NB4 (cell line): ENCODE measurements at places on chromosomes 5 and 9.

GRCh38 chr5:180104168-180104530 is 32.6 kb upstream of the RNF130 start:
- no peak for DNase-seq

DNA sequence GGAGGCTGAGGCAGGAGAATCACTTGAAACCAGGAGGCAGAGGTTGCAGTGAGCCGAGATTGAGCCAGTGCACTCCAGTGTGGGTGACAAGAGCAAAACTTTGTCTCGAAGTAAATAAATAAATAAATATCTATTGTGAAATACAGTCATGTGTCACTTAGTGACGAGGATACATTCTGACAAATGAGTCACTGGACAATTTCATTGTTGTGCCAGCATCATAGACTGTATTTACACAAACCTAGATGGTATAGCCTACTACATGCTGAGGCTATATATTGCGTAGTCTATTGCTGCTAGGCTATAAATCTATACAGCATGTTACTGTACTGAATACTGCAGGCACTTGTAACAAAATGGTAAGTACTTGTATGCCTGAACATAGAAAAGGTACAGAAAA is 61.1 kb upstream of the CCL21 start:
- peak; percentile 13 for DNase-seq

DNA sequence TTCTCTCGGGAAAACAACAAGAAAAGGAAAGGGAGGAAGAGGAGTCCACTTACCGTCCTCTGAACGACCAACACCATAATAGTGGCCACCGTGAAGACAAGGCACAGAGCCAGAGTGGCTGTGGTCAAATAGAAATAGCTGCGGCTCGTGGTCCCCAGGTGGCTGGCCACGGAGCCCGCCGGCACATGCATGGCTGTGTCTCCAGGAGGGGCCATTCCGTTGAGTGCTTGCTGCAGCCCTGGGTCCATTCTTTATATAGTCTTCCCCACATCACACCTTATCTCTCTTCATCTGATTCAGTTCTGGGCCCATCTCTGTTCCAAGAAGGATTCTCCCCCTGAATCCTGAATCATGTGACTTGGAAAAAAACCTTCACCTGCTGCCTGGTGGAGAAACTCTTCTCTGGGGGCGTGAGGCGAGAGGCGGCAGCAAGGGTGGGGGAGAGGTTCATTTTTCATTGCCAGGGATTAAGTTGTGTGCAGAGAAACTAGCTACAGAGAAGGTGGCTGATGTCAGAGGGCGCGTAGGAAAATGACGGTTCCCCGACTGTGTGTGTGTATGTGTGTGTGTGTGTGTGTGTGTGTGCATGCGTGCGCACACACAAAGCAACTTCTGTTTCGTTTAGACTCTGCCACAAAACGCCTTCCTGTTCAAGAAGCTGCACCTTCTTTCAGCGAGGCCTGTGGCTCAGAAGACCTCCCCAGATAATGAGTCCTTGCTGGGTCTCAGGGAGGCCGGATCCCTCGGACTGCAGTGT is at the start of gene TNFSF8:
Gene TNFSF8, minus strand, starts transcription at position 536 of the 757 bp plus-strand sequence. Its CDS starts 288 bp downstream, at position 248.
- DNase-seq = no peak

- no peak for DNase-seq
These were observed 509 bp downstream of the LVRN start for GRCh38 chr5:115962565-115963402.

- DNase-seq = no peak
These were observed 38.1 kb downstream of the LPAR1 start for GRCh38 chr9:111000202-111000601.

DNA sequence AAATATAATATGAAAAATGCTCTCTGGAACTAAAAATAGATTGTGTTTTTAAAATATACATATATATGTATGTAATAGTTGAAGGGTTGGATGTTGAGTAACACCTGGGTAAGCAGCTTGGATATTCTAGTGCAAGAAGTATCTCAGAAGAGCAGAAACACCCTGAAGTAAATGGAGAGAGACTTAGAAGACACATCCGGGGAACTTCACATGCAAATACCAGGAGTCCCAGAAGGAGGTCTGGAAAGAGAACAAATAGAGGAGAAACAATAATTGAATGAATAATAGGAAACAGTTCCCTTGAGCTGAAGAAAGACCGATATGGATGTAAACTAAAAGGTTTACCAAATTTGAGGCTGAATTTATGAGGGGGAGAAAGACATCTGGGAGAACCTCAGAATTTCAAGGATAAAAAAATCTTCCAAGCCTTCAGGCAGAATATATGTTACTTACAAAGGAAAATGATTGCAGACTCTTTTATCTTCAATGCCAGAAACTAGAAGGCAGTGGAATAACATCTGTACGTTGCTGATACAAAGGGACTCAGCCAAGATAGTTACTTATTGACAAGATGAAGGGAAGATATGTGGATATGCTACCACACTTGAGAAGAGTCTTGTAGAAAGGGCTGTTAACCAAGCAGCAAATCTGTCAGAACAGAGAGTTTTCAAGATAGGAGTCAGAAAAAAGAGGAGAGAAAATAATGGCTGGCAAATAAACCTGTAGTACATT is 42.7 kb downstream of the HSDL2 start:
- no peak for DNase-seq

DNA sequence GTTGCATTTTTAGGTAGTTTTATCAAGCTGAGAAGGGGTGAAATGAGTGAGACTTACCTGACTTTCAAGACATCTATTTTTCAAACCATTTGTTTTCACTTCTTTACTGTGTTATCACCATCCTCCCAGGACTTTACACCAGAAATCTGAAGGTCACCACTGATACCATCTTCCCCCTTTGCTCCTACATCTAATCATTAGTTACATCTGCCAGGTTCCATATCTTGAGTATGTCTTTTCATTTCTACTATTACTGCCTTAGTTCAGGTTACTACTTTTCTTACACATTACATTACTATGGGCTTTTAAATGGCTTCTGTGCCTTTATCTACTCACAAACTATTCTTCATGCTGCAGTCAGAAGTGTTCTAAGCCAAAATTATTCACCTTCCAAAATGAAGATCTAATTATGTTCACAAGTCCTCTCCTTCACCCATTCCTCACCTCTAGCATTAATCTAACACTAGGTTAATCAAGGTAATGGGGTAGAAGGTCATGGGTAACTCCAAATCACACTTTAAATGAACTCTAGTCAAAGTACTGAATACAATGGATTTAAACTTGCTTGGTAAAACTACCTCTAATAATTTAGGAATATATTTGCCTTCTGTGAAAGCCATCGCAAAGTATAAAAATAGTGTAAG is 2.1 kb upstream of the HSDL2 start:
- no peak for DNase-seq

GRCh38 chr5:97074859-97075489 is 67.4 kb downstream of the LIX1 start:
- DNase-seq = no peak

DNA sequence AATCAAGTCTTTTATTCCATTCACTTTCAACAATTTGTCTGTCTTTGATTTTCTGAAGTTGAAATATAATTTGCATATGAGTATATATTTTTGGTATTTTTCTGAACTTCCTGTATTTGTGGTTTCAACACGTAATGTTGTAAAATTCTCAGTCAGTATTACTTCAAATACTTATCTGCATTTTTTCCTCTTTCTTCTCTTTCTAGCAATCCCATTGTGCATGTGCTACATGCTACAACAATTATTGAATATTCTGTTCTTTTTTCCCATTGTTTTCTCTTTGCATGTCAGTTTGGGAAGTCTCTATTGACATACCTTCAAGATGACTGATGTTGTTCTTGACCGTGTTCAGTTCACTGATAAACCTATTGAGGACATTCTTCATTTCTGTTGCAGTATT is 5.6 kb upstream of the ANKRD18A start:
- DNase-seq = no peak

DNA sequence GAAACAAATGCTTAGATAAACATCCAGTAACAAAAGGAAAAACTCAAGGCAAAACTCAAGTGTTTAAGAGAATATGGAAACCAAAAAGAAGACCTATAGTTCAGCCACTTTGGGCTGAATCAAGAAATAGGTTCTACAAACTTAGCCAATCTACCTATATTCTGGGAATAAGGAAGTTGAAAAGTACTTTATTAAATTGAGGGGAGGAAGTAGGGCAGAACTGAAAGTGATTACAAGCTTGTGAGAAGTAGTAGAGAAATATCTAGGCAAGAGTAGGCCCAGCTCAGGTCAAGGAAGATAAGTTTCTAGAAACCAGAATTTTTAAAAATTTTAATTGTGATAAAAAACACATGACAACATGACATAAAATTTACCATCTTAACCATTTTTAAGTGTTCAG is 384.8 kb upstream of the PCSK5 start:
- DNase-seq = no peak

DNA sequence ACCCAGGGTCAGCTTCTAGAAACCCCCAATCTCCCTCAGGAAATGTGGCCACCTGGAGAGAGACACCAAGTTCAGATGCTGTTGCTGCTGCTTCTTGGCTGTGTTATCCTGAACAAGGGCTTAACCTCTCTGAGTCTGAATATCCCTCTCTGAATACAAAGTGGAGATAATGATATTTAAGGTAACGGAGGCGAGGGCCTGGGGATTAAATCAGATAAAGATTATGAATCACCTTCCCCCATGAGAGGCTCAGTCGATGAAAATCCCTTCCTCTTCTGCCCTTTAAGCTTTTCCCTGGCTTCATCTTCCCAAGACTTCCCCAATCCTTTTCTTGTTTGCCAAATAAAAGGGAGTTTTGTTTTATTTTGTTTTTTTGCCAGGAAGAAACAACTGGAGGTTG is 8.1 kb upstream of the CPLX2 start:
- no peak for DNase-seq

- DNase-seq = no peak
These were observed 23.4 kb upstream of the ARAP3 start for GRCh38 chr5:141705469-141705868.

GRCh38 chr5:102850503-102850902 is 95.4 kb downstream of the PAM start:
- DNase-seq = no peak

DNA sequence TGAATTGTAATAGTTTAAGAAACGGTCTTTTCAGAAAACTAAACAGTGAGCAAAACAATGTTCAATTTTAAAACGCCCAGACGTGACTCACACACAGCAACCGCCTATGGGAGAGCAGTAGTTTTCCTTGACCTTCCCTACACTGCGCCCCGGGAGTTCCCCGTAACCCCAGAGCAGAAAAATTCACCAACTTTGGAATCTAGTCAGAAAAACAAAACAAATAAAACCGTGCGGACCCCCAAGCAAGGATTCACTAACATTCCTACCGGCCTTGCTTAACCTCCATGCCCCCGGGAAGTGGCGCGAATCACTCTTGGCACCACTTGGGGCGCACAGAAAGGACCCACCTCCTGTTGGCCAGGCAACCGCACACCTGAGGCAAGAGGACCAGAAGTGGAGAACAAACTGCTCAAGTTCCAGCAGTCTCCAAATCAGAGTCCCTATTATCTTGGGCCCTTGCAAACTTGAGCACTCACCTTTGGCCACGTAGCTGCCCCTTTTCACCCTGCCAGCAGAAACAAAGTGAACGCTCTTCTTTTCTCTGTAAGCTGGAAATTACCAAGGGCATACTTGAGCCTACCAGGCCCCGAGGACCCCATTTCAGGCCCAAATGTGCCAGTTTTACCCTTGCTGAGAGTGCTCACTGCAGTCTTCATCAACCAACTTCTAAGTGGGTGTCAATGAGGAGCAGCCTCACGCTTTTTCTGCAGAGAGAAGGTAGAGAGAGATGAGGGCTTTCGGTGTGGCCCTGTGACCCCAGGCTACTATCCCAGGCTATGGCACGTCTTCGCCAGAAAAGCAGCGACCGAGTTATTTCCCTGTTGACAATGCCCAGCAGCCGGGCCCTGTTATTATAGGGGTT is 189.7 kb downstream of the MEF2C start:
- DNase-seq = no peak

- no peak for DNase-seq
These were observed 331.5 kb downstream of the SLIT3 start for GRCh38 chr5:168969326-168969886.

DNA sequence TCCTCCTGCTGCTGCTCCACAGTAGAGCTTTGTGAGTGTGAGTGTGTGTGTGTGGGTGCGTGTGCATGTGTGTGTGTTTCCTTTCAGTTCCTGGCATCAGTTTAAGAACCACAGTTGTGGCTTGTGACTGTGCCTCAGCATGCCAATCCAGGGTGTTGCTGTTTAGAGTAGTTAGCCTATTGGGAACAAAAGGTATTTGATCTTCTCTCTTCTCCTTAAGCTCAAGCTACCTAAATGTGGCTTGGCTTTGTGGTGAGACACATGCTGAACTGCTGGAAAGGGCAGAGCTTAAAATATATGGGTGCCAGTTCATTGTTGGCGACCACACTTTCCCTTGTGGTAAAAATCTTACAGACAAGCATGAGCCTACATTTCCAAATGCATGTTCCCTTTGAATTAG is 116.6 kb upstream of the BNC2 start:
- DNase-seq = peak; percentile 61

DNA sequence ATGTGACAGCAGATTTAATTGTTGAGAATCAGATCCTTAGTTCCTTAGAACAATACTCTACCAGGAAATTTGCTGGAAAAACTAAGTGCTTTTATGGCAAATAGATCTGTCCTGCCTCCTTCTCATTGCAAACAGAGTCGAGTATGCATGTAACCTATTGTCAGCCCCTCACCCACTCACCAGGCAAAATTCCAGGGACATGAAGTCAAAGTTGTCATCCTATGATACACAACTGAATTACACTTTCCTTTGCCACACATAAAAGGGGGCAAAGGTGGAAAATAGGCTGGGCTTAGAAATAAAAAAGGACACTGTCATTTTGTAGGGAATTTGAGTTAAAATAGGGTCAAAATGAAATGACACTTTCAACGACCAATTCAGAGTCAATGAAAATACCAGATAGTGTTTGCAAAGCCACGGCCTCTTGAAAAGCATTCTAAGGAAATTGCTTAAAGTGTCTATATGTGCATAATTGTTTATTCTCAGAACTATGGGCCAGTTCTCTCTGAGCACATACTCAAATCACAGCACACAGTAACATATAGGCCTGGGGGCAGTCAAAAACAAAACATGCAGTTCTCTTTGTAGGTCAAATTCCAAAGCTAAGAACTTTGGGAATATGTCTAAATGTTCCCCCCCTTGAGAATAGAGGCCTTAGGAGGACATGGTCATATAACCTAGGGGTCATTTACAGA is 452.8 kb downstream of the NFIB start:
- DNase-seq = no peak

DNA sequence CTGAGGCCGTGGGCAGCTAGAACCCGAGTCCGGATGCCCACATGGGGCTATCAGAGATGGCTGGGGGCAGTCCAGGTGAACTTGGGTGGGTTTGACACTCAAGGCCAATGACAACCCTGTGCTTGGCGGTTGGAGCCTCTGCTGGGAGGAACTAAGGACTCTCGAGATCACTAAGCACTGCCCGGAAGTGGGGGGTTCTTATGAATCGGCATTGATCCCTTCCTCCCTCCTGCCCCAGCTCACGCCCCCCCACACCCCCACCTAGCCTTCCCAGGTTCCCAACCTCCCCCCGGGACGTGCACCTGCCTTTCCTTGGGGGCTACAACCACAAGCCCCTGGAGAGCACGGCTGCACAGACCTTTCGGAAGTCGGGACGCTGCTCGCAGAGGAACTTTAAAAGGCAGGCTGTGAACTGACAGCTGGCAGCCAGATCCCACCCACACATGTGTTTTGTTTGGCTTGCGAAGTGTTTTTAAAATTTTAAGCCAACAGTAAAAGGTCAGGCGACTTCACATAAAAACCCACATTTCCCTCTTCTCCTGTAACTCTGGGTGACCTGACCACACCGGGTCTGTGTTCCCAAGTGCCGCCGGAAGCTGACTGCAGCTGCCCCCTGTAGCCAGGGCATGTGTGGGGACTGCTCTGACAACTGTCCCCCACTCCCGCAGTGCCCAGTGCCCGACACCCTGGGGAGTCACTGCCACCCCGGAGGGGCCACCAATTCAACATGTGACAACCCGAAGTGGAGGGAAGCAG is 5.1 kb upstream of the RALGDS start:
- peak; percentile 71 for DNase-seq
